Motor neuron (in vitro differentiated cells): ENCODE measurements at places on chromosomes 1 and 21. TPM values are rescaled to one million over a fixed set of nuclear protein-coding genes. Genes with fewer than 3 reads are reported as not detected.

Gene PRKCZ
- total RNA-seq: 25.9 and 26.1 TPM in 2 replicates

Gene PTPN22
- not detected in 2 replicates for total RNA-seq

Gene HSD3B2
- total RNA-seq: not detected in 2 replicates

Gene NBPF6
- total RNA-seq: not detected in 2 replicates

Gene CYP4Z1
- total RNA-seq: 13.5 and 14.4 TPM in 2 replicates

Gene CLEC20A
- 1.8 and 2.9 TPM in 2 replicates for total RNA-seq

Gene ZNF648
- not detected in 2 replicates for total RNA-seq

Gene C1orf87
- not detected in 2 replicates for total RNA-seq
